ENCODE measurements at places on chromosomes 7 and 10.
A peak's percentile ranks its signal among the peaks of the same experiment; 100 is the strongest.

- no peak for DNase-seq
These were observed 237.8 kb upstream of the GALNT17 start for GRCh38 chr7:70893971-70894715.

- DNase-seq, result no peak
These were observed 30.6 kb downstream of the MAPK8 start for GRCh38 chr10:48336978-48337599.

DNA sequence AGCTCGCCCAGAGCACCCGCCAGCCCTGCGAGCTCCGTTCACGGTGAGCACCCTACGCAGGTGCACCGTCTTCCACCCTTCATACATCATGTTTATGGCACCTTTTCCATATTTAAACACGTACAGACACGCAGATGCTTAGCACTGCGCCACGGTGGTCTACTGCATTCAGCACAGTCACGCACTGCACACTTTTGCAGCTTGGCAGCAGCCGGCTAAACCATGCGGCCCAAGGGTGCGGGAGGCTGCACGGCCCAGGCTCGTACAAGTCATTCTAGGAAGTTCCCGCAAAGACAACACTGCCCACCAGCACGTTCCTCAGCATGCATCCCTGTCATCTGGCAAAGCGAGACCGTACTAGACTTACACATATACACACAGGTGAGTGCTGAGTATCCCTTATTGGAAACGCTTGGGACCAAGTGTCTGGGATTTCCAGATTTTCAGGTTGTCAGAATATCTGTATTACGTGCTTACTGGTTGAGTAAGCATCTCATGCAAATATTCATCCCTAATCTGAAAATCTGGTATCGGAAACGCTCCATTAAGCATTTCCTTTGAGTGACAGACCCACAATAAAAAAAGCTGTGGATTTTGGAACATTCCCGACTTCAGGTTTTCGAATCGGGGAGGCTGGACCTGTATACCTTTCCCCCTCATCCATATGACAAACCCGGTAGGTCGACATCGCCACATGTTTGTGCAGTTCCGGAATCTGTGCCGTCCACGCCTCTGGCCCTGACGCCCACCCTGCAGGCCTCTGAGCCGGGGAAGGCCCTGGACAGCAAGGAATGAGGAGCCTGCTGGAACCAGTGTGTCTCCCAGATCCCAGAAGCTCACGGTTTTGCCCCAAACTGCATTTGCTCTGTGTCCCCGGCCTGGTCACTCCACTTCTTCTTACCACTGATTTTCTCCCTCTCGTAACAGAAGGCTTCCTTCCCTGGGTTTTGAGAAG, 222.2 kb downstream of the ELFN1 start:
- DNase-seq, result no peak

DNA sequence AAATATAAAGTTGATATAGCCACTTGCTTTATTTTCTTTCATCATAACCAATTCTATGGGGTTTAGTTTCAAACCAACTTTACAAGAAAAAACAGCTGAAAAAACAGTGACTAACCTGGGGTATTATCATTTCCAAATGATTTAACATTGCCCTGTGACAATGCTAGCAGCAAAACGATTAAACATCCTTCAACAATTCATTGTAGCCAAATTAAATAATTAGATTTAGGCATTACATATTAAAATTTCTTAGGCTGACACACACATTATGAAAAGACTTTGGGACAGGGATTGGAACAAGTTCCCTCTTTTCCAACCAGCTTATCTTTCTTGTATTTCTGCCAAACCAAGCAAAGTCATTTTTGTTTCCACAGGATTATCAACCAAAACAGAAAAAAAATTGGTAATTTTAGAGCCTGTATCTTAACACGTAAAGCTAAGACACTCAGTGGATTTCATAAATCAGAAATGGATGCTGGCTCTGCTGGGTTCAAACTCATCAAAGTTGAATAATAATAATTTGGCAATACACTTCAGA, 84.0 kb downstream of the SEMA3D start:
- no peak for DNase-seq

- DNase-seq, result no peak
These were observed 20.3 kb downstream of the CELF2 start for GRCh38 chr10:11037991-11038390.

DNA sequence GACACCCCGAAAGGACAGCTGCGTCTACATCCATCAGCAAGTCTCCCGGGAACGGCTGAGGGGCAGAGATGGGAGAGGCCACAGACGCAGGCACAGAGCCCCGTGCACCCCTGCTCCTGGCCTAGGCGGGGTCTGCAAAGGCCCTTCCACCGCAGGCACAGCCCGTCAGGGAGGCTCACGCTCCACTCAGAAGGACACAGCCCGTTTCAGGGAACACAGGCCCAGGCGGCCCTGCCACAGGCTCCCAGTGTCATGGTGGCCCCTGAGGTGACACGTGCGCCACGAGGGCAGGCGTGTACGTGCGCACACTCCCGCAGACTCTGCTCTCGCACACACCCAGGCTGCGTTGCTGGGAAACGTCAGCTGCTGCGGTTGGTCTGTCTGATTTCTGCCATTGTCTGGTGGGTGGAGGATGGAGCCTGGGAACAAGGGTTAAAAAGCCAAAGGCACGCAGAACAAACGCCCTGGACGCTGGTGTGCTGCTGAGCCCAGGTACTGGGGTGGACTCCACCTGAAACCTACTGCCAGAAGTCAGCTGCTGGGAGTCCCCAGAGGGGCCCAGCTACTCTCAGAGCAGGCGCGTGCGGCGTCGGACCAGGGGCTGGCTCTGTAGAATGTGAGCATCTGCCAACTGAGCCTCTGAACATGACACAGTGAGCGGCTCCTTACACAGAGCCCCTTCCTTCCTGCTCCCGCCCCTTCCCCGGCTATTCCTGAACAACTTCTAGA, 13.1 kb downstream of the GPER1 start:
- peak; percentile 82 for DNase-seq

DNA sequence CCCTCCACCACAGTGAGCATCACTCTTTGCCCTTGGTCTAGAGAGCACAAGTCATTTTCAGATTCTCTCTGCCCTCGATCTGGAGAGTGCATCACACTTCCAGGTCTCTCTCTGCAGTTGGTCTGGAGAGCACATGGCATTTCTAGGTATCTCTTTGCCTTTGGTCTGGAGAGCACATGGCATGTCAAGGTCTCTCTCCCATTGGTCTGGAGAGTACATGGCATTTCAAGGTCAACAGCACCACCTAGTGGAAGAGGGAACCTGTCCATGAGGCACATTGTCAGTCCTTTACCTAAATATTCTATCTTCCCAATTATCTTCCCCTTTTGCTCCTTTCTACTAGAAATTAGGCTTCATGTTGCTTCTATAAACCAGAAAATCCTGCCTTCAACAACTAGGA, 1139.4 kb downstream of the XPNPEP1 start:
- peak; percentile 30 for DNase-seq

- DNase-seq, result peak; percentile 35
These were observed 208.1 kb upstream of the TCF7L2 start for GRCh38 chr10:112741830-112742402.

GRCh38 chr7:128809363-128809762, 17.6 kb downstream of the CCDC136 start:
- no peak for DNase-seq

- peak; percentile 69 for DNase-seq
These were observed 909 bp upstream of the CC2D2B start for GRCh38 chr10:95906677-95907455.

DNA sequence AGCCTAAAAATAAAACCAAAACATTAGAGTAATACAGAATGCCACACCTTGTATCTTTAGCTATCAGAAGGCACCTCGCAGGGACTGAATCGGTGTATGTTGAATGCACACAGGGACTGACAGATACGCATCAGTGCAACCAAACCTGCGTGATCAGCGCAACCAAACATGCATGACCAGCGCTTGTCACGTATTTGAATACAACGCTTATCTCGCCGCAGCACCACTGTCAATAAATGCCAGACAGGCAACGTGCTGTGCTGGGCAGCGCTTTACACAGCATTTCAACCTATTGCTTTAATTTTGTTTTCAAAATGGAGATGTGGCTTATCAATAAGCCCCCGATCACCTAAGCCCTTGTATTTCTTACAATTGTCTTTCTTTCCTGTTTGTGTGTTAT, 242.4 kb downstream of the SFMBT2 start:
- no peak for DNase-seq

GRCh38 chr7:126361183-126361582, 891.6 kb downstream of the GRM8 start:
- DNase-seq, result no peak

- no peak for DNase-seq
These were observed 107.2 kb upstream of the TRIM24 start for GRCh38 chr7:138352570-138353461.

DNA sequence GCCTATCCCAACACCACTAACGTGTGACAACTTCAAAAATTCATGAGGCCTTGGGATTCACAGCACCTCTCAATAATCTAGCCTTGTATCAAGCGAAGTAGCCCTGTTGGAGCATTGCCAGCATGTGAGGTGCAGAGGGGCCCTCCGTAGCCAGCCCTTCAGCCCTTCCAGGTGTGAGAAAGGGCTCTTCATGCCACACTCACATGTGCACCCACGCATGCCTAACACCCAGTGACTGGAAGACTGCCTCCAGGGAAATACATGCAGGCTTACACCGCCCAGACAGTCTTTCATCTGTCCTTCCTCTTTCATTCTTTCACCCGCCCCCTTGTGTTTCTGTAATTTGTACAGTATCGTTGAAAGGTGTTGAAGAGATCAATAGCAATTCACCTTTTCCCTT, 26.1 kb downstream of the LRRC4 start:
- DNase-seq, result no peak

All from SW480 (cell line).